Activated gamma-delta T cell treated with Interleukin-2 at 50 U/mL for 16 hours (primary cell): ENCODE measurements at places on chromosomes 16 and 17.

- no peak for DNase-seq
Observed at GRCh38 chr17:6453279-6454024, 9.2 kb downstream of the PIMREG start.

GRCh38 chr17:19453296-19453695 is 42.3 kb downstream of the RNF112 start:
- DNase-seq = no peak

DNA sequence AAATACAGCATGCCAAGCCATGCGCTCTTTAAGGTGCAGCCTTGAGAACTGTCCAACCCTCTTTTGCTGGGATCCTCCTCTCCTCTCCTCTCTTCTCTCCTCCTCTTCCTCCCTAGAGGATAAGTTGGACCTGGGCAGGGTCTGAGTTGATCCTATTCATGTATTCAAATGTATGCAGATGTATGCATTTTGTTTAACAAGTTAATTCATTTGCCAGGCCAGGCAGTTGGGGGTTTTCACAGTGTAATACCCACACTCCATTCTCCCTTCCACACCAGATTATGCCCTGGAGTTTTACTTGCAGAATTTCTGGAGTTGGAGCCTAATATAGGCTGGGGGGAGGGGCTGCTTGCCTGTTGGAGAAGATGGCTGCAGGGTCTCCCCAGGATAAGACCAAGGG is 226.2 kb upstream of the SDK2 start:
- DNase-seq = no peak

DNA sequence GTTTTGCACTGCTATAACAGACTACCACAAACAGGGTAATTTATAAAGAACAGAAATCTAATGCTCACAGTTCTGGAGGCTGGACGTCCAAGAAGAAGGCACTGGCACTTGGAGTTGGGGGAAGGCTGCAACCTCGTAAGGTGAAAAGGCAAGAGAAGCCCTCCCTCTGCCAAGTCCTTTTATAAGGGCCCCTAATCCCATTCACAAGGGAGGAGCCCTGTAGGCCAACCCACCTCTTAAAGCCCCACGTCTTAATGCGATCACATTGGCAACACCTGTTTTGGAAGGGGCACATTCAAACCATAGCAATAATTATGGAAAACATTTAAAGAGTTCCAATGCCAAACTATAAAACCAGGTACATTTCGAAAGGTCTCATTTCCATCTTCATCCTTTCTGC is 5.2 kb downstream of the PKD1L3 start:
- no peak for DNase-seq

GRCh38 chr17:44331249-44331760 is 6.7 kb upstream of the SLC25A39 start:
- DNase-seq = peak; percentile 75

GRCh38 chr17:64442541-64442971 is 6.4 kb upstream of the MILR1 start:
- DNase-seq = no peak
